D721Med (cell line): ENCODE measurements at places on chromosomes 13 and 19.

DNA sequence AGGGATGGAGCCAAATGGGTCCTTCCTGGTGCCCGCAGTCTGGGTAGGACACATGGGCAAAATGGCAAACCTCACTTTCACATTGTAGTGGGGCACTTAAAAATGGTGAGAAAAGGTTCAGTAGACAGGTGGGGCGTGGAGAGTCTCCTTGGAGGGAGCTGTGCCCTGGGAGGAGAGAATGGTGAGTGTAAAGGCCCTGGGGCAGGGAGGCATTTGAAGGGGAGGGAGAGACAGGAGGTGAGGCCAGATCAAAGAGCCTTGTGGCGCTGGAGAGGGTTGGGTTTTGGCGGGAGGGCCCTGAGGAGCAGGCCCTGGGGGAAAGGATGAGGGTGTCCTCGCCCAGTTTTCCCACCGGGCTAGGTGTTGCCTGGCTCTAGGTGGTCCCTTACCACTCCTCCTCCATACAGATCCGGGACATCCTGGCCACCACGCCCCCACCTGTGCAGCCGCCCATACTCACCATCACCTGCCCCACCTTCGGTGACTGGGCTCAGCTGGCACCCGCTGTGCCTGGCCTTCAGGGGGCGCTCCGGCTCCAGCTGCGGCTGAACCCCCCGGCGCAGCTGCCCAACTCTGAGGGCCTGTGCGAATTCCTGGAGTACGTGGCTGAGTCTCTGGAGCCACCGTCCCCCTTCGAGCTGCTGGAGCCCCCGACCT lies 6.3 kb downstream of the MAP1S start:
- no peak for DNase-seq

GRCh38 chr13:97306645-97307044 lies 84.5 kb downstream of the MBNL2 start:
- no peak for DNase-seq

- DNase-seq, result no peak
Measured at GRCh38 chr19:6062274-6062673, 48.0 kb downstream of the RFX2 start.

- no peak for DNase-seq
Measured at GRCh38 chr13:41458187-41458760, 924 bp downstream of the RGCC start.

DNA sequence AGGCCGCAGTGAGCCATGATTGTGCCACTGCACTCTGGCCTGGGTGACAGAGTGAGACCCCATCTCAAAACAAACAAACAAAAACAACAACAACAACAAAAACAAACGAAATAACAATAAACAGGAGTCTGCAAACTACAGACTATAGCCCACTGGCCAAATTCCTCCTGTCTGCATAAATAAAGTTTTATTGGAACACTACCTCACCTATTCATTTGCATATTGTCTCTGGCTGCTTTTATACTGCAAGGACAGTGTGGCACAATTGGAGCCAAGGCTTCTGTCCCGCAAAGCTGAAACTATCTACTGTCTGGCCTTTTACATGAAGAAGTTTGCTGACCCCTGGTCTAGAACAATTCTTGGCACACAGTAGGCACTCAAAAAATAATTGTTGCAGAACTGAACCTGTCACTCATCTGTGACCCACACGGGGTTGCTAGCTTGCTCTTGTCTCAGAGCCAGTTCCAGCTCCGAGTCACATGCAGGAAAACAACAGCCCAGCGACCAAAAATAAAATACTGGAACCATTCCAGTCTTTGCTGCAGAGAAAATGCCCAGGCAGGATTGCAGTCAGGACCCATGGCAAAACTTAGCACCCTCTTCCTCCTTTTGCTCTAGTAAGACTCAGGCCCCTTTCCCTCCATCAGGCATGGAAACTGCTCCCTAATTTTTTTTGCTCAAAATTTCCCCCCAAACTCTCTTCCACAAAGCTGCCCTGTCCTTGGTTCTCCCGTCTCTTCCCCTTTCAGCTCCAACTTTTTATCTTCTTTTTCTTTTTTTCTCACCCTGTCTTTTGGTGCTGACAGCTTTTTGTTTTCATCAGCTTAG lies 4.8 kb upstream of the MYH14 start:
- no peak for DNase-seq

GRCh38 chr13:109496216-109496615 lies 290.2 kb downstream of the IRS2 start:
- no peak for DNase-seq

- no peak for DNase-seq
Measured at GRCh38 chr19:31332096-31332495, 17.1 kb downstream of the TSHZ3 start.

- DNase-seq, result no peak
Measured at GRCh38 chr19:39512988-39513387, 2.0 kb upstream of the SELENOV start.

GRCh38 chr19:21022996-21023395 lies 2.5 kb downstream of the ZNF430 start:
- DNase-seq, result no peak

GRCh38 chr19:48490981-48491792 lies 20.4 kb downstream of the LMTK3 start:
- DNase-seq, result no peak

- DNase-seq, result no peak
Measured at GRCh38 chr13:53781941-53782340, 753.3 kb downstream of the OLFM4 start.

DNA sequence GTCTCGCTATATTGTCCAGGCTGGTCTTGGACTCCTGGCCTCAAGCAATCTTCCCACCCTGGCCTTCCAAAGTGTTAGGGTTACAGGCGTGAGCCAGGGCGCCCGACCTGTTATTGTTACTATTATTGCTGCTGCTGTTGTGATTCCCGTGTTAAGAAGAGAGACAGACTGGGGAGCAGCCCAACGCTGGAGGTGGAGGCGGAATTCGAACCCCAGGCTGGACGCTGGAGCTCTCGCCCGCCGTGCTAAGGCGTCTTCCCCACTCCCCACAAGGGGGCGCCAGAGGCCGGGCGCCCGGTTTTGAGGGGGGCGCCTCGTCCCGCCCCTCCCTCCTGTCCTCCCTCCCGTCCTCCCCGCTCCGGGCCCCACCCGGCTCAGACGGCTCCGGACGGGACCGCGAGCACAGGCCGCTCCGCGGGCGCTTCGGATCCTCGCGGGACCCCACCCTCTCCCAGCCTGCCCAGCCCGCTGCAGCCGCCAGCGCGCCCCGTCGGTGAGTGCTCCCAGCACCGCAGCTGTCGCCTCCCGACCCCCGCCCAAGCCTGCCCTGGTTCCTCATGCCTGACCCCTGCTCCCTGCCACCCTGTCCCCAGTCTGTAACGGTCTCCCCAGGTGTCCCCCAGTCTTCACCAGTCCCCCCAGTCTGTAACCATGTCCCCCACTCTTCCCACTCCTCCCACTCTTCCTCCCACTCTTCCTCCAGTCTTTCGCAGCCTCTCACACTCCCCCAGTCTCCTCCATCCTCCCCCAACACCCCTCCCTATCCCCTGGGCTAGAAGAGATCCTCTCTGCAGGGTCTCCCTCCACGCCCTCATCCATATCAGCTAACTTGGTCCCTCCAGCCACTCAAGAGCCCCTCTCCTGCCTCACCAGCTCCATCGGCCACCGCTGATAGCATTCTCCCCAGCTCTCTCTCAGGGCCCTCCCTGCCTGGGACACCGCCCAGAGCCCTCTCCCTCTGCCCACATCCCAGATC lies at the start of gene EHD2:
Gene EHD2, plus strand, starts transcription at position 377 of the 976 bp plus-strand sequence. CDS start 3,191 bp downstream, outside the sequence.
- no peak for DNase-seq

- DNase-seq, result no peak
Measured at GRCh38 chr19:10152100-10152499, 32.4 kb upstream of the EIF3G start.

DNA sequence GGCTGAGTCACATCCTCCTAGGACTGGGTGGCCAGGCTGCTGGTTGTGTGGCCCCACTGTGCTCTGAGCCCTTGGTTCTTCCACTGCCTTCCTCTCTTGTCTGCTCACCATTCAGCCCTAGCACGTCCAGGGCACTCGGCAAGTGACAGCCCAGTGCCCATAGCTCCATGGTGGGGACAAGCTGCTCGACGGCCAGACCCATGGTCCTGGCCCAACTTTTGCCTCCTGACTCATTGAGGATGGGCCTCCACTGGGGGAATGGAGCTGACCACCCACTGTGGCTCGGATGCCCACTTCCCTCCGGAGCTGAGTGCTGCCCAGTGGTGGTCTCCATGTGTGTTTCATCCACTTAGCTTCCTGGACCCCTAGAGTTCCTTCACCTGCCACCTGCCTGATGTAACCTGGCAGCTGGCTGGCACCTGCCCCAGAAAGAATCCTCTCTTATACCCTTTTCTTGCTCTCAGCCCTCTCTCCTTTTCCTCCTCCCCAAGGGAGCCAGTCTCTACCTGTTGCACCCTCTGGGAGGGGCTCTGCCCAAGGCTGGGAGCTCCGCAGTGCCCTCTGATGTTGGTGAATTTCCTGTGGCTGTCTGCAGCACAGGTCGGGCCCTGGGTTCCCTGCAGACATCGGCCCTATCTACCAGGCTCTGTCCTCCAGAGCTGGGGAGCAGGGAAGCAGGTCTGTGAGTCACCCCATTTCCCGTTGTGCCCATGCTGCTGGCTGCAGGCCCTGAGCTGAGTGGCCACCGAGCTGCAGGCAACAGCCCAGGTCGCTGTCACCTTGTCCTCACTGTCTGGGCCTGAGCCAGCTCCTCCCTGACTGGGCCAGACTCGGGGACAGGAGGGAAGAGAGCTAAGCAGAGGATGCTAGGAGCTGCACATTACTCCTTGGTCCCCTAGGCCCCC lies 7.4 kb downstream of the CHST8 start:
- no peak for DNase-seq

GRCh38 chr13:80149736-80150135 lies 191.2 kb downstream of the SPRY2 start:
- DNase-seq, result no peak

DNA sequence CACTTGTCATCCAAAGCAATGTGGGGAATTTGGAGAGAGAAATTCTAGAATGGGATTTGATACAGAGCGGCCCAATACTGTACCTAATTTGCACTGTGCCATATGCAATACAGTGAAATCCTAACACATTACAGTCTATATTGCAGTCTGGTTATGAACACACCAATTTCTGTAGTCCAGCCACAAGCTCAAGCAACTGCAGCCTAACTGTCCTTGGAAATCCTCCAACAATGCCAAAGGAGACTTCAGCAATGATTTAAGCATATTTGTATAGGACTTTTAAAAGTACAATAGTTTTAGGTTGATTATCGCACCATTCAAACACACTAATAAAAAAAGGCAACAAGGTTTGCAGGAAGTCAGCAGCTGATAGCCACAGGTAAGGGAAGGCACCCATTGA lies 17.3 kb downstream of the DIAPH3 start:
- DNase-seq, result no peak

- DNase-seq, result no peak
Measured at GRCh38 chr13:79986890-79987289, 354.0 kb downstream of the SPRY2 start.

DNA sequence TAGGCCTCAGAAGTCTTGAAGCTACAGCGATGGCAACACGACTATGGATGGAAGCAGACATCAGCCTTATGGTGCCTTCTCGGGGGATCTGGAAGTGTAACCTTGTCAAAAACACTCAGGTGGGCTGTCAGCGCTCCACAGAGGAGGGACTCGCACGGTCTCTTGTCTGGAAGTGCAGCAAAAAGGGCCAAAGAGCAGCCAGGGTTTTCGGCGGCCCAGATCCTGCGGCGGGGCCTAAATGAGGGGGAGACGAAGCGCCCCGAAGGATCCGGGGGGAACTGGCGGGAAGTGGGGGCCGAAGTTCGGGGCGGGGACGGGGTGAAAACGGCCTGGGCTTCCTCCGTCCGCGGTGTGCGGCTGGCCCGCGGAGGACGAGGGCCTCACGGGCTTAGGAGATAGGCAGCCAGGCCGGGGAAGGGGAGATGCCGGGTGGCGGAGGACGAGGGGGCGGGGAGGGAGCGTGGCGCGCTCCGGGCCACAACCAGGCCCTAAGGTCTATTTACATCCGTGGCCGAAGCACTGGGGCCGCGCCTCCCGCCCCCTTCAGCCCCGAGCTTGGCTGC lies 637 bp downstream of the RANBP3 start:
- no peak for DNase-seq

DNA sequence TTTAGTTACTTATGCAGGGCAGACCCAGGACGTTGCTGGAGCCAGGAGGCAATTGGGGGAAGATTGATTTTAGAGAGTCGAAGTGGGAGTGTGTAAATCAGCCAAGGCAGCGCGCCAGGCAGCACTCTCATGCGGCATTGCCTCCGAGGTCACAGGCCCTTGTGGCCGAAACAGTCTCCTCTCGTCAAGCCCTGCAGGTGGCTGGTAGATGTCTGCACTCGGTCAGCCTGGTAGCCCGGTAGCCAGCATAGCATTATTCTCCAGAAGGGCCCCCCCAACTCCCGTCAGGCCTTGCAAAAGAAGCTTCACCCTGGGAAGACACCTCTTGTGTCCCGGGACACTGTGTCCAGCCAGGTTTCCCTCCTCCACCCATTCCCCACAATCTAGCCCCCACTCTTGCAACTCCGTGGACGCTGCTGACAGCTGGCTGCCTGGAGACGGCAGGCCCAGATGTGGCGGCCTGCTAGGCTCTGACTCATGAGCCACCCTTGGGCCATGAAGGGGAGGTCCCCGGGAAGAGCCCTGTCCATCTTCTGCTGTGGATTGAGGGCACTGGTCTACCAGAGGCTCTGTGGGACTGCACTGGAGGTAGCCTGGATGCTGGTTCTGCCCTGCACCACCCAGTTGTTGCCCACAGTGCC lies 2.6 kb upstream of the PEPD start:
- no peak for DNase-seq

DNA sequence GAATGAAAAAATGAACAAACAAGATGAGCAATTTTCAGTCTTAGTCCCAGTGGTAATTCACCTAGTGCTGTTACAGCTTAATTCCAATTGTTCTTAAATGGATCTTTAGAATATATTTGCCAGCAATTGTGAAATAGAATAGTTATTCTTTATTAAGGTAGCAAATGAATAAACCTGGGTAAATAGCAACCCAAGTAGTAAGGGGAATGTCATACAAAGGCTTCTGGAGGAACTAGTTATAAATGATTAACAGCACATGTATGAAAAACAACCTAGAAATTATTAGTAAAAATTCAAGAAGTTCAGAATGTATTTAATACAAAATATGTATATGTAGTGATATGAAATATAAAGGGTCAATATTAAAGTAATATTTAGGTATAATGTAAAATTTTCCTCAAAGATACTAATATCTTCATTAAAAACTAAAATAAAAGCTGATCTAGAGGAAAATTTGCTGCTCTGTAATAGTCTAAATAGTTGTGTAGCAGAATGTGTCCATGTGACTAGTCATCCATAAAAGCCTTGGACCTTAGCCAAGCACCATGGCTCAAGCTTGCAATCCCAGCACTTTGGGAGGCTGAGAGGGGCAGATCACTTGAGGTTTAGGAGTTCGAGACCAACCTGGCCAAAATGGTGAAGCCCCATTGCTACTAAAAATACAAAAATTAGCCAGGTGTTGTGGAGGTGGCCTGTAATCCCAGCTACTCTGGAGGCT lies 535.9 kb upstream of the ATXN8OS start:
- DNase-seq, result no peak

- DNase-seq, result no peak
Measured at GRCh38 chr19:47497050-47497766, 13.2 kb upstream of the KPTN start.

- no peak for DNase-seq
Measured at GRCh38 chr19:932648-933552, 7.1 kb downstream of the ARID3A start.

GRCh38 chr13:45370922-45371406 lies 30.0 kb upstream of the TPT1 start:
- peak; percentile 82 for DNase-seq
